ENCODE measurements at places on chromosomes 7 and 10. TPM values are rescaled to one million over a fixed set of nuclear protein-coding genes. Genes with fewer than 3 reads are reported as not detected.

TAC1 gene
- polyA plus RNA-seq, result not detected

STEAP1B gene
- polyA plus RNA-seq, result 2.1 TPM

SPDYE8 gene
- polyA plus RNA-seq, result 0.29 TPM

GRCh38 chr7:132381742-132382472 lies 194.4 kb downstream of the PLXNA4 start:
- DNase-seq, result peak; percentile 30
